ENCODE measurements at places on chromosomes 2 and 18. TPM values are rescaled to one million over a fixed set of nuclear protein-coding genes. Genes with fewer than 3 reads are reported as not detected.

The C2orf66 gene
- total RNA-seq: 0.09 TPM

The MDH1B gene
- 0.07 TPM for total RNA-seq

The DAPL1 gene
- total RNA-seq: not detected

The SNRNP27 gene
- 48.0 TPM for total RNA-seq

The SH3BP4 gene
- total RNA-seq: 86.9 TPM

The NRP2 gene
- 13.7 TPM for total RNA-seq

The NOSTRIN gene
- total RNA-seq: not detected

The GRHL1 gene
- 0.71 TPM for total RNA-seq

The UGT1A5 gene
- total RNA-seq: not detected

The CNGA3 gene
- total RNA-seq: 0.69 TPM

The TLX2 gene
- 0.17 TPM for total RNA-seq

The SPP2 gene
- total RNA-seq: not detected

The CD8B gene
- not detected for total RNA-seq

GRCh38 chr2:160460333-160460731, 33.3 kb downstream of the RBMS1 start:
- no peak for DNase-seq

DNA sequence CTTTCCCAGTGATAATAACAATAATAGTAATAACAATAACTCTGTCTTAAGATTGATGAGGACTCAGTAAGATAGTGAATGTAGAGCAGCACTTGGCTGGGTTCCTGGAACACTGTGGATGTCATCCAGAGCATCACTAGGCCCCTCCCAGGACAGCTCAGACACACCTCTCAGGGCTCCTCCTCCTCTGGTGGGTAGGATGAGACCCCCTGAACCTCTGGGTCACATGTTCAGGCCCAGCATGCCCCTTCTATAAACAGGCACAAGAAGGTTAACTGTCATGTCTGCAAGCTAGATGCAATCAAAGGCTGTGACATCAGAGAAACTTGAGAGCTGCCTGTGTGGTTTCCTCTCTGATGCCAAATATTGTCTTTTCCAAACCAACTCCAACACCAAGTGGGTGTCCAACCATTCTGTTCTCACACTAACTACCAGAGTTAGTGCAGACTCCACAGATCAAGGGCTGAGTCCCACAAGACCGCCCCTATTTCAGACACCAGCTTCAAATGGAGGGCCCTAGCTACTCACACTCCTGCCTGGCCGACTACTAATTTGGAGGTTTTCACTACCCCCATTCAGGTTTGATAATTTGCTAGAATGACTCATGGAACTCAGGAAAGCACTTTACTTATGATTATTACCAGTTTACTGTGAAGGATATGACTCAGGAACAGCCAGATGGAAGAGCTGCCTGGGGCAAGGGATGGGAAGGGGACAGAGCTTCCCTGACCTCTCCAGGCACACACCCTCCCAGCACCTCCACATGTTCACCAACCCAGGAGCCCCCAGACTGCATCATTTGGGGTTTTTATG, 46.4 kb upstream of the BZW1 start:
- DNase-seq: peak; percentile 95

GRCh38 chr2:98478907-98479306, 34.2 kb downstream of the INPP4A start:
- DNase-seq: no peak

DNA sequence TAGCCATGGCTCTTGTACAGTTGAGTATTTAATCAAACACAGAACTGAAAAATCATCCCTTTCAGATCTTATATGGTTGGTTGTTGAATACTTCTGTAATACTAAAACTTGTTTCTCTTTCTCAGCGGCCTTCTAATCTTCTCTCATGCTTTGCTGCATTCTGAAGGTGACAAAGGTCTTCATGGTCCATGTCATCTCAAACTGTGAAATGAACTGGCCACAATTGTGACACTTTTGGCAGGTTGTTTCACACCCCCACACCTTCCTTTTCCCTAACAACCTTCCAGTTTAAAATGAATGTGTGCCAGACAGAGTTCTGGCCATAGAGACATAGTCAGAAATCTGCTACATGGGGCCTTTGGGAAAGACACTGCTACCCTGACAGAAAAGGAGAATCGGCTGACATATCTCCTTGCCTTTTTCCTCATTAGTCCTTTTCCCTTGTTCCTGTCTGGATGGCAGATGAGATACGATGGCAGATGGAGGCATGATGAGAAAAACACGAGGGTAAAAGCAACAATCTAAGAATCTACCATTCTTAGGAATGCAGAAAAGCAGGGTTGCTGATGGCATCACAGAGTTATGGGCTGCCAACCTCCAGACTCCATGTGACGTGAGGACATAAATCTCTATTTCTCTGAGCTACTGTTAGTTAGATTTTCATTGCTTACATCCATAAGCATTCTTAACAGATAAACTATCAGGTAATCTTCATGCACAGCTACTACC, 106.5 kb downstream of the PIGN start:
- DNase-seq: no peak

DNA sequence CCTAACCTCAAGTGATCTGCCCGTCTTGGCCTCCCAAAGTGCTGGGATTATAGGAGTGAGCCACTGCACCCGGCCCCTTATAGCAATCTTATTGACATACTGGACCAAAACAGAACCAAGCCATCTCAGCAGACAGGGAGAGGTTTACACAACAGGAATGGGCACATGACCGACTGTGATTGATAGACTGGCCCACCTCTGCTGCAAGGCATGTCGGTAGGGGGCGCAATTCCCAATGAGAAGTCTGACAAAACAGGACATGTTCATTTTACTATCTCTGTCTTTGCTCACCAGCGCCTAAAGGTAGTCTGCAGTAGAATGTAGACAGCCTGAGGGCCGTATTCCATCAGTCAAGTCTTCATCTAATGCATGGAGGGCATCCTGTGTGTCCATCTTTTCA, 2.0 kb downstream of the LYPD6B start:
- DNase-seq: no peak

GRCh38 chr2:27155069-27155520, 6.3 kb downstream of the TCF23 start:
- no peak for DNase-seq

DNA sequence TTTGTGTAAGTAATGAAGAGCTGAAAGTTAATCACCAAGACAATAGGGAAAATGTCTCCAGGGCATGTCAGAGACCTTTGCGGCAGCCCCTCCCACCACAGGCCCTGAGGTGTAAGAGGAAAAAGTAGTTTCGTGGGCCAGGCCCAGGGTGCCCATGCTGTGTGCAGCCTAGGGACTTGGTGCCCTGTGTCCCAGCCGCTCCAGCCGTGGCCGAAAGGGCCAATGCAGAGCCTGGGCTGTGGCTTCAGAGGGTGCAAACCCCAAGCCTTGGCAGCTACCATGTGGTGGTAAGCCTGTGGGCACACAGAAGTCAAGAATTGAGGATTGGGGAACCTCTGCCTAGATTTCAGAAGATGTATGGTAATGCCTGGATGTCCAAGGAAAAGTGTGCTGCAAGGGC, 52.5 kb downstream of the CENPO start:
- no peak for DNase-seq

GRCh38 chr2:33848486-33848885, 249.4 kb upstream of the FAM98A start:
- DNase-seq: peak; percentile 44

DNA sequence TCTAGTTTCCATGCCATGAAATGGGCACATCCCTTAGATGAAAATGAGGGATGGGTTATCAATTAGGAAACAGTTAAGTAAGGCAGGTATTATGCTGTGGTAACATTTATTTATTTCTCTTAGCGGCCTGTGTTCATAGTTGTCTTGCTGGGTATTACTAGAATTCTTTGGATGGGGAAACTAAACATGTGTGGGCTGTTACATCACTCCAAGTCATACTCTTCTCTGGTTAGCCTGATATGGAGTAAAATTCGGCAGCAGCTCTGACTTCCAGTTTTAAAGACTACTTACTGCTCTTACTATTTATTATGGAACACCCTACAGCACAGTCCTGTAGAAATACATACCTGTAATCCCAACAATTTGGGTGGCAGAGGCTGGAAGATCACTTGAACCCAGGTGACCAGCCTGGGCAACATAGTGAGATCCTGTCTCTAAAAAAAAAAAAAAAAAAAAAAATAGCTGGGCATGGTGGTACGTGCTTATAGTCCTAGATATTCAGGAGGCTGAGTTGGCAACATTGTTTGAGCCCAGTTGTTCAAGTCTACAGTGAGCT, 33.1 kb upstream of the RASGRP3 start:
- DNase-seq: no peak

- no peak for DNase-seq
Measured at GRCh38 chr2:105836840-105837692, 92.4 kb downstream of the NCK2 start.

- peak; percentile 5 for DNase-seq
Measured at GRCh38 chr2:60710707-60711106, 45.4 kb upstream of the PAPOLG start.

DNA sequence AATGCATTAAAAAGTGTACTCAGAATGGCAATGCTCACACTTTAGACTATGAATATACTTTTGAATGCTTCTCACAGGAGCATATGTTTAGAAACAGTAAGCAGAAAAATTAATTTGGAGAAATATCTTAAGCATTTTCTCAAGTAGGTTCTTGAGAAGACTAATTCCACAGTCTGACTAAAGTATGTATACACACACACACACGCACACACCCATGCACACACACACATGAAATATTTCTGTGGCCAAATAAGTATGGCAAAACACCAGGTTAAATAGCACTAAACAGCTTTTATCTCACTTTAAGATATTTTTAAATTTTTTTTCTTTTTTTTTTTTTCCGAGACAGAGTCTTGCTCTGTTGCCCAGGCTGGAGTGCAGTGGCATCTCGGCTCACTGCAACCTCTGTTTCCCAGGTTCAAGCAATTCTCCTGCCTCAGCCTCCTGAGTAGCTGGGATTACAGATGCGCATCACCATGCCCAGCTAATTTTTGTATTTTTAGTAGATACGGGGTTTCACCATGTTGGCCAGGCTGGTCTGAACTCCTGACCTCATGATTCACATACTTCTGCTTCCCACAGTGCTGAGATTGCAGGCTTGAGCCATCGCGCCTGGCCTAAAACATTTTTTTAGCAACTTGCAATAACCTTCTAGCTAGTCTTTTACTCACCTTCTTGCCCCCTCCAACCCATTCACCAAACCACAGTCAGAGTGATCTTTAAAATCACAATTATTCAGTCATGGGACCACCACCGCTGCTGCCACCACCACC, 67.5 kb upstream of the SCG2 start:
- peak; percentile 32 for DNase-seq

DNA sequence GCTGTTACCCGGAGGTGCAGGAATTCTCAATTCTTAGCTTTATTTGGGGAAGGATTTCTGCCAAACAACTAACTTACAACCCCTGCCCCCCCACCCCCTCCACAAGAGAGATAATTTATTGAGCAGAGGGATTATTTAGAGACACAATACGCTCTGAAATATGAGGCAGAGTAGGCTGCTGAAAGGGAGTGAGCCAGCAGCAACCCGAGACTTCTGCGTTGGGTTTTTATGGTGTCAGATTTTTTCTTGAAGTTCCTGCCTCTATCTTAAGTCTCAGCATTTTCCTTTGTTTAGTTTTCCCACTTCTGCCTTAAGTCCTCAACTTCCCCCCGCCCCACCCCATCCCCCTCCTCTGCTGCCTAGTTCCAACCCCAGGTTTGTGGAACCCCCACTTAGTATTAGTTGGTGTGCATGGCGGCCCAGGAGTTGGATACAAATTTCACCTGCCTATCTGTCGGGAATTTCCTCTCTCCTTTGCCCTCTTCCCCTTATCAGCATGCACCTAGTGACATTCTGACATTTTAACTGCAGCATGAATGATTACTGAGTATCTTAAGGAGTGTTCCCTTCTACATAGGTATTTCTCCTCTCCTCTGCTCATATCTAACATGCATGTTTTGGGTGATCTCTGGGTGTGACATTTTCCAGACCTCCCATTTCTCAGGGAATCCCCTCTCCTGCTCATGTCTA, 1635.9 kb upstream of the LRRTM1 start:
- DNase-seq: no peak

DNA sequence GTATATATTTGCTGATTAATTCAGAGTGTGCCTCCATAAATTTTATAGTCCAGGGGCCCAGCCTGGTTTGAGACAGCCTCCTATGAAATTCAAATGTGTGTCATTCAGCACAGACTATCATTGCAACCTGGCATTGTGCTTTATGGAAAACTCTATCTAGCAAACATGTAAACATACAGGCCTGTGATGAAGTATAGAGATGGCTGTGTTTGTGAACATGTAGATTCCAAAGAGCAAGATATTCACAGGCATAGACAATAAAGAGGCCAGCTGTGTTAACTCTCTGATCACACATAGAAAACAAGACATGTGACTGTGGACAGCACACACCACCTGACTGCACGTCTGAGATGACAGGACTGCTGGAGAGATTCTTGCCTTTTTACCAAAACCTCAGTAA, 297.9 kb downstream of the EN1 start:
- no peak for DNase-seq

- DNase-seq: peak; percentile 73
Measured at GRCh38 chr2:231709981-231710798, 1.9 kb downstream of the PTMA start.

All from HFFc6 (cell line).